ENCODE measurements at places on chromosomes 6 and 20.

DNA sequence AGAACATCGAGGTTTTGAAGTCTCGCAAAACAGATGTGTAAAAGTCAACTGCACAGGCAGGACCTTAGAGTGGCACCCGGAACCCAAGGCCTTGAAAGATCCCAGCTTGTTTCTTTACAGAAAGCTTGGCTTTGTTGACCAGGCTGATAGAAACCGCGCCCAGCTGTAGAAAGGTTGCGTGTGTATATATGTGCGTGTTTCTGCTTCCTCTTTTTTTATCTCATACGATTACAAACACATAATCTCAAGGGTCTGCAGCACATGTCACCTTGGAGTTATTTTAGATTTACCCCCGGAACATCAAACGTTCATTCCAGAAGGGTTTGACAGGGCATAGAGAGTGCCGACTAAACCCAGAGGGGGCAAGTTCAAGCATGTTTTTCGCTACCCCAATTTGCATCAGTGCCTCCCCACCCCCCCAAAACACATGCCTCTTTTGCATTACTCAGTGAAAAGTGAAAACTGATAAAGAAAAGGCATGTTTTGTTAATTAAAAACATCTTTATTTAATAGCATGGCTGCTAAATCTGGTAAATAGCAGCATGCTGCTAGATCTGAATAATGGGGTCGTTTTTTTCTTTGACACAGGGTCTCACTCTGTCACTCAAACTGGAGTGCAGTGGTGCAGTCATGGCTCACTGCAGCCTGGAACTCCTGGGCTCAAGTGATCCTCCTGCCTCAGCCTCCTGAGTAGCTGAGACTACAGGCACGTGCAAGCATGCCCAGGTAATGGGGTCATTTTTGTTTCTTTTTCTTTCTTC, 33.2 kb upstream of the NCOA3 start:
- DNase-seq: peak; percentile 38

- no peak for DNase-seq
Observed at GRCh38 chr6:116949964-116950363, 72.9 kb downstream of the RFX6 start.

GRCh38 chr20:22908944-22909343, 126.2 kb upstream of the SSTR4 start:
- DNase-seq: no peak

GRCh38 chr6:34583461-34583860, 27.3 kb upstream of the SPDEF start:
- DNase-seq: no peak

GRCh38 chr6:136550045-136550329, 235 bp downstream of the MAP7 start:
- DNase-seq: peak; percentile 58

GRCh38 chr20:57605878-57606277, 14.3 kb downstream of the ZBP1 start:
- DNase-seq: no peak

- DNase-seq: no peak
Observed at GRCh38 chr20:1509237-1509636, 18.0 kb upstream of the SIRPB2 start.

- DNase-seq: no peak
Observed at GRCh38 chr20:15205028-15205427, 867.6 kb upstream of the FLRT3 start.

DNA sequence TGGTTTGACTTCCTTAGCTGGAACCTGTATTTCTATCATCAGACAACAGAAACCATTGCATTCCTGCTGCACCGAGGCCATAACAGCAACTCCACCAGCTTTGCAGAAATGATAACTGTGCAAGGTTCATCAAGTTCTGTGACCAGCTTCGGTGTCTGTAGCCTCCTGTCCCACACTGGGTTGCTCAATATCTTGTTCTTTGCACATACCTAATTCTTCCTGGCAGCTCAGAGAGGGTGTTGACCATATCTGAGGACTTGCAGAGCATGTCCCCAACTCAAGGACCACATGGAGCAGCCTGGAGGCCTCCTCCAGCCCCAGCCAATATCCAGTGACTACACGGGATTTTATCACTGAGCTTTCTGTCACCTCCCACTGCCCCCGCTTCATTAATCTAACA, 59.3 kb upstream of the SCAF8 start:
- DNase-seq: no peak

GRCh38 chr6:153957394-153957793, 81.6 kb upstream of the OPRM1 start:
- DNase-seq: no peak

DNA sequence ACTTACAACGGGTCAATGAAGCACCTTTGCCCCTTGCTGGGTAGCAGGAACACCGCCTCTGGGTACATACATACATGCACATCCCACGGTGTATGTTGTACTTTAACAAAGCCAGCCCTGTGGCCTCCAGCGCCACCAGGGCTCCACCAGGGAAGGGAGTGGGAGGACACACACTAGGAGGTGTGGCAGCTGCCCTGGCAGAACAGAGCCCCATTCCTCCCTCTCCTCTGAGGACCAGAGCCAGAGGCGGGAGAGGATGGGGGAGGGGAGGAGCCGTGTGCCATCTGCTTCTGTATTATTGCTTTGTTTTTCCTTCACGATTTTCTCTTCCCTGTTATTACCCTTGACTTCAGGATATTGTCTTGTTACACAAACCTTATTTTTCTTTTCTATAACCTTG, 105.8 kb upstream of the TRAF3IP2 start:
- DNase-seq: no peak

- no peak for DNase-seq
Observed at GRCh38 chr6:7142918-7143475, 35.2 kb downstream of the RREB1 start.

DNA sequence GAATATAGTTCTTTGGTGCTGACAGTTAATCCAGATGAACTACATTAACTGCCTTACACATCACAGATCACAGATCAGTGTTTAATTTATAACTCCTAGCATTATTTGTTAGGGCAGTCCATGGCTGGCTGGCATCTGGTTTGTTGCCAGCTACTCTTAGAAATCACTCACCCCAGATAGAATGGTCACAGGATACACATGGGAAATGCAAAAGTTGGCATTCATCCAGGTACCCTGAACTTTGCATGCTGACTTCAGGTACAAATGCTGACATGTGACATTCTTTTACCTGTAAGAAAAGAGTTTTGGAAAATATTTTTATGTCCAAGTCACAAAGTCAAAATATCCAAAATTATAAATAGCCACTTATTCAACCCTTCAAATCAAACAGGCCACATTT, 20.2 kb downstream of the FBXL4 start:
- DNase-seq: no peak

DNA sequence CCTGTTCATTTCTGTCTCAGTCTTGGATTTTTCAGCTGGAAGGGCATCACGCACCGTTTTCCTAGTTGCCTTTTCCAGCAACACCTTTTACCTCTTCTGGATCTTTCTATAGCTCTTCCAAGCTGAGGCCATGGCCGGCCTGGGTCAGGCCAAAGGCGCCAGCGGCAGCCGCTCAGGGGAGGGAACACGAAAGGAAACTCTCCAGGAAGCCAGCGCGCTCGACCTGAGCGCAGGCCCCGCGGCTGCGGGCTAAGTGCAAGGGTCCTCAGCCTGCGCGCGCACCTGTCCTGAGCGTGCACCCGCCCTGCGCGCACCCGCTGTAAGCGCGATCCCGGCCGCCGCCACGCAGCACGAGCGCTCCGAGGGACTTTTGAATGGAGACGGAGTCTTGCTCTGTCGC, 43.8 kb upstream of the TMEM181 start:
- no peak for DNase-seq

DNA sequence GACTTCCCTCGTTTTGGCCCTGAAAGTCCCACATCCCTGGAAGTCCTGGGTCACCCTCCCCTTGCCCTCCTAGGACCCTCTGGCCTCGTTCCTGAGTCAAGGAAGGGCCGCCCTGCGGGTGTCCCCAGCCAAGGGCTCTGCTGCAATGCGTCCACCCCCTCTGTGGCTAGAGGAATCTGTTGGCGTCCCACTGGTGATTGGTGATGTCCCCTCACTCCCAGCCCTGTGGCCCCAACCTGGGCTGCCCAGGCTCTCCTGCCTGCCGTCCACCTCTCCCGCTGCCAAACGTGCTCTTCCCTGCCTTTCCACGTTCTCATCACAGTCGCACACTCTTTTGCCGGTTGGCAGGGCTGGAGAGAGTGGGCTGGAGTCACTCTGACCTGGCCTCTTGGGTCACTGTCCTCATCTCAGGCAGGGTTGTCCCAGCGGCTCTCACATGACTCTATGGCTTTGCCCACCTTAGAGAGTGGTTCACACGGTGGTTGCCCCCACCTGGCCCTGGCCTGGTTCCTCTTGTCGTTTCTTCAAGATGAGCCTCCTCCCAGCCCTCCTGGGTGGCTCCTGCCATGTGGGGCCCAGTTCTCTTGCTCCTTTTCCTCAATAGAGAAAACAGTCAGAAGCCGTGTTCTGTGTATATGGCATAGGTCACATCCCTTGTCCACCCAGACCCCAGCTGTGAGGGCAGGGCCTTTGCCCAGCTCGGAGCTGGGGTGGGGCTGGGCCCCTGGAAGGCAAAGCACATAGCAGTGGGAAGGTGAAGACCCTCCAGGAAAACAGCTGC, 100.9 kb downstream of the TMEM242 start:
- DNase-seq: no peak

DNA sequence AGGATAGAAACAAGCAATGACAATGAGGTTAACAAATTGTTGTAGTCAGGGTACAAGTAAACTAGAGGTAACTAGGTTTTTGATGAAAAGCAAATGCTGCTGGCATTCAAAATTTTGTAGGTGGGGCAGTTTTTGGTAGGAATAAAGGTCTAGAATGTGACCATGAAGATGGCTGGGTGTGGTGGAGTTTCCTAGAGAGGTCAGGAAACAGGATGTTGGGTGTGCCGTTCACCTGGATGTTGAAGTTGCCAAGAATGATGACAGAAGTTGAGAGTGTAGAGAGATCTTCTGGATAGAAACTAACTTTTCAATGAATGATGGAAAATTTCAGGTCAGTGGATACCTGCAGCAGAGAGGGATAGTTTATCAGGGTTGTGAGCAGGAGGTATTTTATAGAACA, 22.7 kb downstream of the MAPK14 start:
- DNase-seq: no peak

DNA sequence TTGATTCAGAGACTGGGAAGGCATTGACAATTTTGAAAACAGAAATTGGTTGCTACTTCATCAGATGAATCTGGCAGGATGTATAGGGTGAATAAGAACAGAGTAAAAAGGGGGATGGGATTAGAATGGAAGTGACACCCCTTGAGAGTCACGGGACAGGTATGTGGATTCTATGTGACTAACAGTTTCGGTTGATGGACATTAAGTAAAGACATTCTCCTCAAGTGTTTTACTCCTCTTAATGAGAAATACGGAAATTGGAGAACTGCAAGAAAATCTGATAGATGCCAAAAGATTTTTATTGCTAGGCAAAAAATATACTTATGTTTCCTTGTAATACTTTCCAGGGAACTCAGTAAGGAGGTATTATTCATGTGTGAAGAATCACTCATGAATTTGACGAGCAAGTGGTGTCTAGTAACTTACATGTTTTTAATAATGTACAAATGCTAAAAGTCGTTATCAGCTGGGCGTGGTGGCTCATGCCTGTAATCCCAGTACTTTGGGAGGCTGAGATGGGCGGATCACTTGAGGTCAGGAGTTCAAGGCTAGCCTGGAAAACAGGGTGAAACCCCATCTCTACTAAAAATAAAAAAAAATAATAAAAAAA, 135.8 kb downstream of the KIF16B start:
- DNase-seq: no peak

DNA sequence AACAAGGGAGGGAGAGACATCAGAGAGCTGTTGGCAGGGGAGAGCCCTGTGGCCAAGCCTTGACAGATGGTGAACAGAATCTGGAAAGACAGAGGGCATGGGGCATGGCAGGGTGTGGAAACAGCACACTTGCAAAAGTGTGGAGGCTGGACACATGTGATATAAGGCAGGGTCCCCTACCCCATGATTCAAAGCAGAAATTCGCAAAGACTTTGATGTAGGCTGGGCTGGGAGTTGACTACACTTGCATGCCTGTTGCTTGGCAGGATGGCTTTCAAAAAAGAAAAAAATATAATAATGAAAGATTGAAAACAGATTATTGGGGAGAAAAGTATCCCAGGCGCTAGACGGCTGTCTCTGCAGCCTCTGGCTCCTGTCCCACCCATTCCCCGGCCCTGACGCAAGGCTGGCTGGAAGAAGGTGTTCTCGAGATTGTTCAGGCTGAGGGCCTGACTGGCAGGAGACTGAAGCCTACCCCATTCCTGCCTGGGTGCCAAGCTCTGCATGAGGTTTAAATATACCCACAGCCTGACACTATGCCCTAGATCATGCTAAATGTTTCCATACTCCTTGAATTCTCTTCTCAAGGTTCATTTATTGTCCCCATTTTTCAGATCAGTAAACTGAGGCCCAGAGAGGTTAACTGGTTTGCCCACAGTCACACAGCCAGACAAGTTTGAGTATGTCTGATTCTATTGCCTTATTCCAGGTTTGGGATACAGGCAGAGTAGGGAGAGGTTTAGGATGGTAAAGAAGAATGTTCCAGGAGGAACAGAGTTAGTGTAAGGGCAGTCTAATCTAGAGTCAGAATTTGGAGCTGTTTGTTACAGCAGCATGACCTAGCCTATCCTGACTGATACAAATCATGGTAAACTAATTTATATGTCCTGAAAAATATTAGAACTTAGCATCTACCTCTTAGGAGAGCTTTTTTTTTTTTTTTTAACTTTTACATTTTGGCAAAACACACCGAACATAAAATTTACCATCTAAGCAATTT, 23.4 kb upstream of the CCN5 start:
- no peak for DNase-seq

GRCh38 chr20:23367770-23368169, 5.8 kb downstream of the GZF1 start:
- no peak for DNase-seq

- no peak for DNase-seq
Observed at GRCh38 chr6:33080127-33081089, 4.6 kb downstream of the HLA-DPB1 start.

GRCh38 chr20:15925376-15925775, 647.9 kb downstream of the KIF16B start:
- no peak for DNase-seq

Measured in GM12891 (cell line).